ENCODE measurements at places on chromosomes 2 and 18.

DNA sequence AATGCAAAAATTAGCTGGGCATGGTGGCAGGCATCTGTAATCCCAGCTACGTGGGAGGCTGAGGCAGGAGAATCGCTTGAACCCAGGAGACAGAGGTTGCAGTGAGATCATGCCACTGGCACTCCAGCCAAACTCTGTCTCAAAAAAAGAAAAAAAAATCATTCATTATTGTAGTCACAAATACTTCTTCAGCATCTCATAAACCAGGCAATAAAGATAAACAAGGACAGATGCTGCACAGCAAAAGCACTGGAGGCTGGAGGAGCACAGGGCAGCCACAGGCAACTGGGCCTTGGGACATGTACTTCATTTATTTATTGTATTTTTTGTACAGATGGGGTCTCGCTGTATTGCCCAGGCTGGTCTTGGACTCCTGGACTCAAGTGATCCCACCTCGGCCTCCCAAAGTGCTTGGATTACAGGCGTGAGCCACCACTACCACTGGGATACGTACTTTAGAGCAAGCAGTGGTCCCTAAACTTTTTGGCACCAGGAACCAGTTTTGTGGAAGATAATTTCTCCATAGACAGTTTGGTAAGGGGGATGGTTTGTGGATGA, 16.8 kb upstream of the MAT2A start:
- no peak for DNase-seq

GRCh38 chr2:187264612-187265011, 183.4 kb downstream of the CALCRL start:
- DNase-seq, result no peak

DNA sequence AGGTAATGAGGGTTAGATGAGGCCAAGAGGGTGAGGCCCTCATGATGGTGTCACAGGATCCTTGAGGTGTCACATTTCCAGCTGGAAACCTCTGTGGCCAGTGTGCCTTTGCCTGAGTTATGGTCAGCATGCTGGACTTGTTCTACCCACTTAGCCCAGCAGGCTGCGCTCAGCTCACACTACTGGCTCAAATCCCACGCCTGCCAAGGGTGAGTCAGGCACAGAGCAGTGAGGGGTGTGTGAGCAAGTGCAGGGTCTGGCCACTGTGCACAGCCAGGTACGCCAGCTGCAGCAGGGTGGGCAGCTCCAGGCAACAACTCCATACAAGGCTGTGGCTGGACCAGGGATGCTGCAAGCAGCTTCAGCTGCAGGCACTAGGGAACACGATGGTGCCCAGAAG, 616.6 kb upstream of the FSHR start:
- DNase-seq, result peak; percentile 22

- no peak for DNase-seq
Observed at GRCh38 chr2:157441072-157441454, 2.8 kb downstream of the CYTIP start.

GRCh38 chr2:233428438-233428837, 74.1 kb downstream of the DGKD start:
- DNase-seq, result no peak

- no peak for DNase-seq
Observed at GRCh38 chr2:44844651-44845270, 96.7 kb upstream of the SIX3 start.

DNA sequence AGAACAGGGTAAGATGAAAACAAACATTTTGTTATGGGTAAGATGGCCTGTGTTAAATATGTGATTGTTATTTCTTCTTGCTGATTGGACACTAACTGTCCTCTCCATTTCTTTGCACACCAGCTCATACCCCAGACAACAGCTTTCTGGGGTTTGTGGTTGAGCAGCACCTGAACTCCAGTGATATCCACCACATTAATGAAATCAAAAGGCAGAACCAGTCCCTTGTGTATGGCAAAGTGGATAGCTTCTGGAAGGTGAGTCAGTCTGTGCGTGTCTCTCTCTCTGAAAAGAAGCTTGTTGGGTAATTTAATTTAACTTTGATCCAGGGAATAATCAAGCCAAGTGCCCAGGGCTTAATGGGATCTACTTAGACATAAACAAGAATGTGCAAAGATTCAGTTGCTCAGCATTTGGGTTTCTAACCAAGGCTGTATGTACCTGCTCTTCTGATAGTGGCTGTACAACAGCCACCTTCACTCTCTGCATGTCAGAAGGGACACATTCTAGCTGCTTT, 108.3 kb downstream of the MGAT5 start:
- DNase-seq, result no peak

DNA sequence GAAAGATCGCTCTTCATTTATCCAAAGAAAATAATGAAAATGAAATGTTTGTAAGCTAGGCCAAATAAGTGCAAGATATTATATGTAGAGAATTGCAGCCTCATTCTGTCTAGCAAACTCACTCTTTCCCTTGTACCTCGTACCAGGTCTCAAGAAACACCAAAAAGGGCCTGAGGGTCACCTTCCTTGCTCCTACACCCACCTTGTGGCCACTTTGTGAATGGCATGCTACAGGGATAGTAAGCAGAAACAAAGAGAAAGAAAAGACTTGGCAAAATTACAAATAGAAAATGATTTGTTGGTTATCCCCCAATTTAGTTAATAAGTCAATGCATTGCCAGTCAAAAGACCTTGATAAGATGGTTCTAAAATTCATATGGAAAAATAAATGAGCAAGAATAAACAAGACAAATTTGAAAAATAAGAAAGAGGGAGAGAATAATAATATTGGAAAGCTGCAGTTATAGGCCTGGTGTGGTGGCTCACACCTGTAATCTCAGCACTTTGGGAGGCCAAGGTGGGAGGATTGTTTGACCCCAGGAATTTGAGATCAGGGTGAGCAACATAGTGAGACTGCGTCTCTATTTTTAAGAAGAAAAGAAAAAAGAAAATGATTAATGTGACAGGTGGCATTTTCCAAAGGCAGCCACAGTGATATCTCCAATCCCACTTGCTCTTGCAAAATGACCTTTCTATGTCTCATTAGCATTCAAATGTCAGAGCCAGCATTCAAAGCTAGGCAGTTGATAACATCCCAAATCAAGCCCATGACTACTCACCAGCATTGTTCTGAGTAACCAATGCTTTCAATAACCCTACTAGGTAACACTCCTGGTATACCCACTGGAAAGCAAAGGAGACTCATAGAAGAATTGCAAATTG, 38.8 kb upstream of the BMP10 start:
- DNase-seq, result peak; percentile 72

DNA sequence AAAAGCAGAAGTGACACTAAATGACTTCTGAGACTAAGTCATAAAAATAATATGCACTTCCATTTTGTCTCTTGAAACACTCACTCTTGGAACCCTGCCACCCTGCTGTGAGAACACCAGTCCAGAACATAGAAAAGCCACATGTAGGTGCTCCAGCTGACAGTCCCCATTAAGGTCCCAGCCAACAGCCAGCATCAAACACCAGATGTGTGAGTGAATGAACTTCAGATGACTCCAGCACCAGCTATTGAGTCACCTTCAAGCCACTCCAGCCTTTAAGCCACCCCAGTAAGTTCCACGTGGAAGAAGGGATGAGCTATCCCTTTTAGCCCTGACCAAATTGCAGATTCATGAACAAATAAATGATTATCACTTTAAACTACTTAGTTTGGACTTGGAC, 31.5 kb upstream of the LGALSL start:
- DNase-seq, result no peak

GRCh38 chr2:128435576-128436478, 117.2 kb upstream of the HS6ST1 start:
- DNase-seq, result no peak

- no peak for DNase-seq
Observed at GRCh38 chr2:64296140-64296480, 151.9 kb upstream of the PELI1 start.

GRCh38 chr2:152015552-152015951, 83.3 kb downstream of the CACNB4 start:
- no peak for DNase-seq

- no peak for DNase-seq
Observed at GRCh38 chr2:195779491-195779890, 122.5 kb downstream of the SLC39A10 start.

DNA sequence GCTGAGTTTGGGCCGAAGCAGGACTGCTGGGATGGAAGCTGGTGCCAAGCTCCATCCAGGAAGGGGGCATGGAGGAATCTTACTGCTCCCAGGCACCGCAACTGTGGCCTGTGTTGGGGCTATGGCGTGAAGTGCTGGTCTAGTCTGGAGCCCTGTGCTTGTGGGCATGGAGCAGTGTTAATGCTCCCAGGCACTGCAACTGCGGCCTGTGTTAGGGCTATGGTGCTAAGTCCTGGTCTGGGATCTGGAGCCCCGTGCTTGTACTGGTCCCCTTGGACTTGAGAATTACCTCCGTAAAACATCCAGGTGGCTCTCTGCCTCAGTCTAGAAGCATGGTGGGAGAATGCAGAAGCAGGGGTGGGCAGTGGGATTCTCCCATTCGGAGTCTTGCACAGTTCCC, 1379.4 kb upstream of the ACVR2A start:
- DNase-seq, result no peak

DNA sequence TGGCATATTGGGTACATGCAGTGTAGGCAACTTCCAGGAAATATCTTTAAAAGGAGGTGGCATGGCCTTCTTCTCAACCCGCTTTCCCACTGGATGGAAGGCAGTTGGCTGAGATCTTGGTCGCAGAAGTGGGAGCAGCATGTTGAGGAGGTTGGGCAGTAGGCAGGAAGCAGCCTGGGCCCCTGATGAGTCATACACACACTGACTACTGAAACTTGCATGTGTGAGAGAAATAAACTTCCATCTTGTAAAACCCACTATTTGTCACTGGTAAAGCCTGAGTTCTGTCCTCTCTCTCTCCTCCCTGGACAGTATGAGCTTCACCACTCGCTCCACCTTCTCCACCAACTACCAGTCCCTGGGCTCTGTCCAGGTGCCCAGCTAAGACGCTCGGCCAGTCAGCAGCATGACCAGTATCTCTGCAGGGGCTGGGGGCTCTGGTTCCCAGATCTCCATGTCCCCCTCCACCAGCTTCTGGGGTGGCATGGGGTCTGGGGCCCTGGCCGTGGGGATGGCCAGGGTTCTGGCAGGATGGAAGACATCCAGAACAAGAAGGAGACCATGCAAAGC, 233.8 kb upstream of the SPRED2 start:
- no peak for DNase-seq

DNA sequence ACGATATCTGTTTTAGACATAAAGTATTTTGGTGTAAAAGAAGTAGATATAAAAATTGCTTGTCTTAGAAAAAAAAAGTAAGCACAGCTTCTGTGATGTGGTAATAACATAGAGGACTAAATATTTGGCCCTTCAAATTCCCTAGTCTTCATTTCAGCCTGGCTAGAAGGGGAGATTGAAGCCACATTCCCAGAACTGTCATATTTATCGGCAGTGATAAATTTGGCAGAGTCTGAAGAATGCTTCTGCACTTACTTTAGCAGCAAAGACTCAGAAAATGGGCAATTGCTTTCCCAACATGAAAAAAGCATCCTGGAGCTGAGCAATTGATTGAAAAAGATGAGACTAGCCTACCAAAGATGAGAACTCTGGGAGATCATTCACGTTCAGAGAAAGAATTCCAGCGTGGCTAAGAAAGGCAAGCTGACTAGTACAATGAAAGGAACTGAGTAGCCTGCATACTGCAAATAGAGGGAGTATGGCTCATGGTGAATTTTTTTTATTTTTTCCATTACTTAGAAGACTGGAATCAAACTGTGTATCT, 278.7 kb upstream of the KLHL29 start:
- DNase-seq, result no peak

DNA sequence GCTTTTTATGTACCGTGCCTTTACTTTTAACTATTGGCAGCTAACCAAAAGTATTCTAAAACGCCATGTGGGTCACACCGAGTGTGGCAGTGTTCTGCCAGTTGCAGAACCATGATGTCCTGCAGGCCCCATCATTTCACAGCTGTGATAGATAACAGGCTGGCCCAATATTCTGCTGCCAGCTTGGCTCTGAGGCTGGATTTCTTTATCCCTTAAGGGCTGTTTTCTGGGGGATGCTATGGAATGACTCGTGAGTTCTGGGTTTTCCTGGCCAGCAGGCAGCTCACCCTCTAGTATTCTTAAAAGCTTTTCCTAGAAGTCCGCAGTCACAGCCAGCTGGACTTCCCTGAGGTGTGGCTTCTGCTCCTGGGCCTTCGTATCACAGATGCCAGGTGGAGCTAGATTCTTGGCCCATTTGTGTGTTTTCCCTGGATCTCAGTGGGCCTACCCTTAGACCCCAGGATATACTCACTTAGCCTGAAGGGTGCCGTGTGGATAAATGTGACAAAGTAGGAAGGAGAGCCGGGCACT, 41.0 kb downstream of the FHOD3 start:
- DNase-seq, result no peak

DNA sequence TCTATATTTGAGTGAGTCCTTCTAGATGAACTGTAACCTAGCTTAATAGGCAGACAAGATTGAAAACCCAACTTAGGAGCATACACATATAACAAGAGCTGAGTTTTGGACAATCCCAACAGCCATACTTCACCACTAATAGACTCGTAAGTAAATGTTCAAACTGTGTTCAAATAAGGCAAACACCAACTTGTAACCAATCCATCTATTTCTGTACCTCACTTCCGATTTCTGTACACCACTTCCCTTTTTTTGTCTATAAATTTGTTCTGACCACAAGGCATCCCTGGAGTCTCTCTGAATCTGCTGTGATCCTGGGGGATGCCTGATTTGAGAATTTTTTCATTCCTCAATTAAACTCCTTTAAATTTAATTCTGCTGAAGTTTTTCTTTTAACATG, 1149.1 kb upstream of the NRXN1 start:
- DNase-seq, result no peak

GRCh38 chr2:15096873-15097272, 464.3 kb downstream of the NBAS start:
- no peak for DNase-seq

DNA sequence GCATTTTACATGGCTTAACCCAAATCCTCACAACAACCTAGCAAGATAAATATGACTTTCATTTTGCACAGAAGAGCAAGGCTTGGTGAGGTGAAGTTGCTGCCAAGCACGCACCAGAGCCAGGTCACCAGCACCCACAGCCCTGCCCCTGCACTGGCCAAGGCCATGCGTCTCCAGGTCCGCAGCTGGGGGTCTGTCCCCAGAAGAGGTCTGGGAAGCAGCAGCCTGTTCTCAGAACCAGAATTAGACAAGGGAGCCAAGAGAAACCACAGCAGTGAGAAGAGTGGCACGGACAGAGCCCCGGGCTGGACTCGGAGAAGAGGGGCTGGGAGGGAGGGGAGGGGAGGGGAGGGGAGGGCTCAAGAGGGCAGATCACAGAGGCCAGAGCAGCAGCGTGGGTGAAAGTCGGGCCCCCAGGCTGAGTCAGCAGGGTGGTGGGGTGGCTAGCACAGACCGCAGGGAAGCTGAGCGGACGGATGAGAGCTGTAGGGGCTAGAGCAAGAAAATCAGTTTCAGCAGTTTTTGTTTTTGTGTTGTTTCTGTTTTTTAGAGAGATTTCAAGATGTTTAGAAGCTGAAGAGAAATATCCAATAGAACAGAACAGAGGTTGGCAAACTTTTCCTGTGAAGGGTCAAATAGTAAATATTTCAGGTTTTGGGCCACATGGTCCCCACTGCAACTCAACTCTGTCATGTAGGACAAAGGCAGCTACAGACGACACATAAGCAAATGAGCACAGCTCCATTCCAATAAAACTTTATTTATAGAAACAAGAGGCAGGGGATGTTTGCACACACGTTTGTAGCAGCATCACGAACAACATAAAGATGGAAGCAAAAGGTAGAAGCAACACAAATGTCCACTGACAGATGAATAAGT, 7.4 kb upstream of the MTERF4 start:
- no peak for DNase-seq
